ENCODE measurements at places on chromosomes 5 and 9.

DNA sequence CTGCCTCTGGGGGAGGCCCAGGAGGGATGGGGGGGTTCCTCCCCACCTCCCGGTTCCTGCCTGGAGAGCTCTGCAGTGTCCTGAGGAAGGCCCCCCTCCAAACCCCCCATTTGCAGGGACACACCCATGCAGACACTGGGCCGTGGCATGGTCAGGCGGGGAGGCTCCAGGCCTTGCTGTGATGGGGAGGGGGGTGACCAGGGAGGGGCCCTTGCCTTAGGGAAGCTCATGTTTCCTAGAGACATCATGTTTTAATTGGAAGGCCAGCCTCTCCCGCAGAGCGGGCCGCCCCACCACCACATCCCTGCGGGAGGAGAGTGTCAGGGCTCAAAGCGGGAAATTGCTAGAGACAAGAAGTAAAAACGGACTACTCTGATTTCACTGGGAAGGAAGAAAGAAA lies 12.0 kb downstream of the PRRX2 start:
- no peak for DNase-seq

DNA sequence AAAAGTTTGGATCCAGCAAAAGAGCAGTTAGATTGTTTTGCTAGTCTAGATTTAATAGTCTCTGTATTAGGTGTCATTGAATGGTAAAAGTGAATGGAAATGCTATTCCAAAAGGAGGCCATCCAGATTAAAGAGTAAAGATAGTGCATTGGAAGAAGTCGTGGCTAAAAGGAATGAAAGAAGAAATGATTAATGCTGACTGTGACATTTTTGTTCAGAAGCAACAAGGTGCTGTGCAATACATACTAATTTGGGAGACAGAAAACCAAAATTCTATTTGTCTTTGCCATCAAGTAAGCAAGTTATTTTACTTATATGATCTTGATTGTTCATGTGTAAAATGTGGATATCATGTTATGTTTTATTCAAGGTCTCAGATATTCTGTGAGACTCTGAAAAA lies 85.1 kb downstream of the GPBP1 start:
- DNase-seq: no peak

- DNase-seq: no peak
Observed at GRCh38 chr5:82745016-82745415, 332.2 kb downstream of the TMEM167A start.

- no peak for DNase-seq
Observed at GRCh38 chr9:77802515-77803293, 154.6 kb upstream of the GNA14 start.

GRCh38 chr5:146643776-146644175 lies 127.8 kb upstream of the GPR151 start:
- DNase-seq: no peak
